Activated T-cell treated with anti-CD3 and anti-CD28 coated beads, Interleukin-2, amount 50 U/mL, for 72 hours (primary cell): ENCODE measurements at places on chromosomes 16 and 17.
A peak's percentile ranks its signal among the peaks of the same experiment; 100 is the strongest.

DNA sequence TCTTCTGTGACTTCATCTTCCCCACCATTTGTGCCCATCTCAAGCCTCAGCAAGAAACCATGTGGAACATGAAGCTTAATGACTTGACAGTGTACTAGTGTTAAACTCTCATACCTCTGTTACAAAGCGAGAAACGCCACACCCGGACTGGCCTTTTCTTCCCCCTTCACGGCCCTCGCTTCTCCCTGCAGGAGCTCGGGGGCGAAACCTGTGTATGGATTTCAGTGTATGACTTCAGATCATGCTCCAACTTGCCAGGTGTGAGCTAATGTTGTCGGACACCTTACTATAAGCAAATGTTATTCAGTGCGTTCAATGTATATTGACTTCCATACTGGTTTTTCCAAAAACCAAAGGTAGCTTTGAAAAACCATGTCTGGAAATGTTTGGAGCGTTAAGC, 20.1 kb upstream of the SLC5A11 start:
- H3K36me3 ChIP-seq = peaks cover 19% of the 10 kb centered on the region
- DNase-seq = no peak
- no peaks in the 10 kb centered on the region for H3K27me3 ChIP-seq
- H3K4me3 ChIP-seq = no peak overlapping the region
- no peaks in the 10 kb centered on the region for H3K4me1 ChIP-seq

DNA sequence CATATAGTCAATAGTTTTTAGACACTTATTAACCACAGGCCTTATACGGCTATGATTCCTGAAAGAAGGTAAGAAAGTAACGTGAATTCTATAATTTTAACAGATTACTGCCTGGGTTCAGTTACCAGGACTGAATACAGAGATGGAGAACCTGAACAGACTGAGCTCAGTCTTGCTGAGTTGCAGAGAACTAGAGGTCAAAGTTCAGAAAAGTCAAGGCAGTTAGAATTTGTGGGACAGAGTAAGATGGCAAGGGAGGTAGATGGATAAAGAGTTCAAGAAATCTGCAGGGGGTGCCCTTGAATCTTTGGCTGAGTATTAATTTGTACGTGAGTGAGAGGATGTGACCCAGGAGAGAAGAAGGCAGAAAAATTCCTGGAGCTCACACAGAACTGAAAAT, 320.1 kb upstream of the MAF start:
- H3K36me3 ChIP-seq = no peaks in the 10 kb centered on the region
- H3K4me1 ChIP-seq = no peaks in the 10 kb centered on the region
- DNase-seq = no peak
- no peak overlapping the region for H3K27ac ChIP-seq

- H3K27ac ChIP-seq = no peak within 1 kb of the TSS
- H3K27me3 ChIP-seq = peaks cover 24% of the 10 kb centered on the region
- H3K36me3 ChIP-seq = no peaks in the 10 kb centered on the region
- peak; percentile 84 for DNase-seq
Measured at GRCh38 chr16:29900102-29900887, at the start of gene ASPHD1. ASPHD1 (plus strand) TSS chr16:29900488; CDS start chr16:29900972, 484 bp downstream.

DNA sequence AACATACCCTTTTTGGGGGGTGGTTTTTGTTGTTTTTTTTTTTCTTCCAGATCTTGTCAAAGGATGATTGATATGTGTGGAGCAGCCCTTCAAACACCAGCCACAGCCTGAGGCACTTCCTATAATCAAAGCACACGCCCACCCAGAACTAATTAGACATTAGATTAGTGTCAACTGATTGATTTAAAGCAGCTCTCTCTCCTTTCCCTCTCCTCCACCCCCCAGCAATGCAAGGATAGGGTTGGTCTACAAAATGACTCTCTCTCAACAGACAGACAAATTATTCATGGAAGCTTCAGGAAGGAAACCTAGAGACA, 250.3 kb upstream of the SOX9 start:
- DNase-seq = no peak
- H3K36me3 ChIP-seq = peaks cover 3% of the 10 kb centered on the region
- H3K4me3 ChIP-seq = no peak overlapping the region
- H3K27me3 ChIP-seq = no peaks in the 10 kb centered on the region

DNA sequence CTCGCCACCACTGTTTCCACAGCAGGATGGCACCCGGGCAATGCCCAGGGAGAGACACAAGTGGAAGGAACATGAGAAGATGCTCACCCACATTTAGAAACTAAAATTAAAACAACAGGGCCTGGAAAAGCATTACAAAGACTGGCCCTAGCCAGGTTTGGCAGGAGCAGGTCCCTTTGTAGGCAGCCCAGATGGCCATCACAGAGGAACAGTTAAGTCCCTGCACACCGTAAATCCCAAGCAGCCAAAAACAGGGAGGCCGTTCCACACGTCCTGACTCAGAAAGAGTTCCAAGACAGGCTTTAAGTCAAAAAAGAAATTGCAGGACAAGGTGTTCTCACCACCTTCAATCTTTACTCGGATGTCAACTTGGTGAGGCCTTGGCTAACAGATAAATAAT, 127.1 kb downstream of the DYNLRB2 start:
- H3K4me1 ChIP-seq = peaks cover 12% of the 10 kb centered on the region
- no peaks in the 10 kb centered on the region for H3K27me3 ChIP-seq
- no peak for DNase-seq
- peaks cover 6% of the 10 kb centered on the region for H3K36me3 ChIP-seq

- no peak overlapping the region for H3K4me3 ChIP-seq
- no peaks in the 10 kb centered on the region for H3K27me3 ChIP-seq
- DNase-seq = no peak
- no peaks in the 10 kb centered on the region for H3K4me1 ChIP-seq
Measured at GRCh38 chr16:11836650-11837244, 14.6 kb downstream of the RSL1D1 start.

- H3K4me1 ChIP-seq = peaks cover 85% of the 10 kb centered on the region
- no peaks in the 10 kb centered on the region for H3K36me3 ChIP-seq
- no peak for DNase-seq
- H3K4me3 ChIP-seq = peak overlapping the region; percentile 47
- H3K27me3 ChIP-seq = no peaks in the 10 kb centered on the region
- peak overlapping the region; percentile 34 for H3K27ac ChIP-seq
Measured at GRCh38 chr16:29024278-29024677, 39.4 kb downstream of the LAT start.

GRCh38 chr16:83577078-83577745, 230.6 kb upstream of the HSBP1 start:
- no peak overlapping the region for H3K4me3 ChIP-seq
- peaks cover 10% of the 10 kb centered on the region for H3K27me3 ChIP-seq
- H3K4me1 ChIP-seq = no peaks in the 10 kb centered on the region
- H3K27ac ChIP-seq = no peak overlapping the region

DNA sequence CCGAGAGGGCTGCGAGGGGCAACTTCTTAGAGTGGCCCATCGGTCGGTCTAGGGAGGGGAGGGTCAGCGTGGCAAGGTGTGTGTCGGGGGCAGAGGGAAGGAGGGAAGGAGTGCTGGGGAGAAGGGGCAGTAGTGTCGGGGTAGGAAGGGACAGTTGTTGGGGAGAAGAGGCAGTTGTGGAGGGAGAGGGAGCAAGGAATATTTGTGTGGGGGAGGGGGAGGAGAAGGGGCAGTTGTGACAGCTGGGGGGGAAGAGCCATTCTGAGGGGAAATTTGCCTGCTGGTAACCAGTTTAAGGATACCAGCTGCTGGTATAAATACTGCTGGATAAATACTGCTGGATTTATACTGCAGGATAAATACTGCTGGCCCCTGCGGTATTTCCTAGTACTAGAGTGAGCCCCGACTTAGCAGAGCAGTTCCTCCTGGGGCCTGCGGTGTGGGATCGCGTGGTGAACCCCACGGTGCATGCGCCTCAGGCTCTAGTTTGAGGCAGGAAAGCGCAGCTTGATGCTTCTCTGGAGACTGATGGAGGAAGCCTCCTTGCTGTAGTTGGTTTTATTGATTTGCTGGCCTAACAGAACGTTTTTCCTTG, 309 bp downstream of the DNAH2 start:
- no peaks in the 10 kb centered on the region for H3K36me3 ChIP-seq
- no peak for DNase-seq
- H3K27ac ChIP-seq = no peak overlapping the region
- H3K4me3 ChIP-seq = peak overlapping the region; percentile 88

- H3K4me1 ChIP-seq = peaks cover 5% of the 10 kb centered on the region
- H3K36me3 ChIP-seq = peaks cover 7% of the 10 kb centered on the region
- no peak for DNase-seq
- no peaks in the 10 kb centered on the region for H3K27me3 ChIP-seq
Measured at GRCh38 chr17:2442166-2442565, 41.3 kb upstream of the MNT start.

GRCh38 chr17:12729086-12729485, 60.2 kb upstream of the ARHGAP44 start:
- no peak overlapping the region for H3K27ac ChIP-seq
- H3K27me3 ChIP-seq = no peaks in the 10 kb centered on the region
- H3K4me1 ChIP-seq = no peaks in the 10 kb centered on the region
- H3K36me3 ChIP-seq = no peaks in the 10 kb centered on the region

- peak overlapping the region; percentile 44 for H3K27ac ChIP-seq
- H3K4me1 ChIP-seq = no peaks in the 10 kb centered on the region
- H3K27me3 ChIP-seq = no peaks in the 10 kb centered on the region
Measured at GRCh38 chr16:84979516-84979915, 31.8 kb downstream of the ZDHHC7 start.

DNA sequence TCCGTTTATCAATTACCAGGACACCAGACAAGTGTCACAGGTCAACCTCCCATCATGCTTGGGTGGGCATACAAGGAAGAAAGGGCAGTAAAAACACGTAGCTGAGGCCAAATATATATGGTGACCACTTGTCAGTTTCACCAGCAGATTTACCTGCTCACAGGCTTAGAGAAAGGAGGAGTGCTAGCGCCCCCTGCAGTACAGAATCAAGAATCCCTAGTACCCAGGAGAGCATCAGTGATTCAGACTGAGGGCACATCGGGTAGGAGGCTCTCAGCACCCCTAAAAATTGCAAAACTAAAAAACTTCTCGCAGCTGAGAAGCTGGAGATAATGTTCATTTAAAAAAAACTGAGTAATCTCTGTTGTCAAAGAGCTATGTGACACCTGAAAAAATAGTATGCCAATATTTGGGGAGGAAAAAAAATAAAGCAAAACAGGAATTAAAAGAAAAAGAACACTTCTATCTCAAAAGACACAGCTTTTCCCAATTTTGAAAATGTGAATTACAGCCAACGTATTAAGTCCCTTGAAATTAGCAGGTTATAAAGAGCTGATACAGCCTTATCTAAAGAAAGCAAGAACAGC, 21.2 kb upstream of the MON1B start:
- no peaks in the 10 kb centered on the region for H3K36me3 ChIP-seq
- peaks cover 31% of the 10 kb centered on the region for H3K27me3 ChIP-seq
- peak; percentile 57 for DNase-seq
- H3K27ac ChIP-seq = no peak overlapping the region
- no peaks in the 10 kb centered on the region for H3K4me1 ChIP-seq
- H3K4me3 ChIP-seq = no peak overlapping the region
